Activated T-helper 1 cell treated with anti-CD3 and anti-CD28 coated beads, Interleukin-2, amount 50 U/mL, for 16 hours (primary cell): ENCODE measurements at places on chromosomes 5 and 9.

DNA sequence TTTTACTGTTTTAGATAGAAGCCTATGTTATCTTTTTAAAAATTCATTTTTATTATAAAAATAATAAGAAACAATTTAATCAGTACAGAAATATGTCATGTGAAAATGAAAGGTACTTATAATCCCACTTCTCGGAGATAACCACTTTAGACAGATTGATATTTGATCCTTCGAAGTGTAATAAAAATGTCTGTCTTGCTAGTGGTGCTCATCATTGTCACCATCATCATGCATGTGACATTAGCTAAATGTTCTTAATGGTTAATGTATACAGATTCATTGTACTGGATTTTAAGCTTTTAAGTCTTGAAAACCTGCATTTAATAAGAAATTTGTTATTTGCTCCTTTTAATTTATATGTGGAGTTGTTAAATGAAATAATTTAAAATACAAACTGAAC is 30.1 kb upstream of the FAM120AOS start:
- DNase-seq = no peak

DNA sequence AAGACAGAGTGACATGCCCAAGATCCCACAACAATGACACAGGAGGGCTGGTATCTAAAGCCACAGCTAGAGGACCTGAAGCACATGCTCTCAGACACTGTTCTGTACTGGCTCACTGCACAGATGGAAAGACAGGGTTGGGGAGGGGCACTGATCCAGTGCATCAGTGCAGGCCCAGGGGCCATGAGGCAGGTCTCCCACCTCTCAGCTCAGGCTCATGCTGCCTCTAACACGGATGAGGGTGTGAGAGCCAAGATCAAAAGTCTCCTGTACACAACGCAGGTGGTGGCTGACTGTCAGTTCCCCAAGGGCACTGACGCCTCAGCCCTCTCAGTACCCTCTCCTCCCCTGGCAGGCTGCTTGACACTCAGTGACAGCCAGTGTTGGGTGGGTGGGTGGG is 10.9 kb downstream of the RAPGEF1 start:
- DNase-seq = peak; percentile 59

GRCh38 chr5:150600616-150601490 is 39.6 kb upstream of the SYNPO start:
- DNase-seq = no peak

GRCh38 chr5:65769539-65769938 is 47.5 kb downstream of the NLN start:
- no peak for DNase-seq

DNA sequence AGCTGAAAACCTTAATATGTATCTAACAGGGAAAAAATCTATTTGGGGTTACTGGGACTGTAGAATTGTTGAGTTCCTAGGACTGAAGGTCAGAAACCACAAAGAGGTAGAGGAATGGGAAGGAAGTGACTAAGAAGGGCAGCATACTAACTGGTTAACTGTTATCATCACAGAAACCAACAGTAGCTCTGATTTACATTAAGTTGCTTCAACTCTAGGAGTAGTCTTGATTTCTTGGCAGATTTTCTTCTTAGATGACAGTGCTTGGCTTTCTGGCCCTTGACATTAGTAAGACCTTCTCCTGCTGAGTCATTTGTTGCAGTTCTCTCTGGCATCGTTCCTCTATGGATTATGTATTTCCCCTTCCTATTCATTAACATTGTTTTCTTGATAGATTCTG is 116.1 kb upstream of the RASA1 start:
- no peak for DNase-seq

DNA sequence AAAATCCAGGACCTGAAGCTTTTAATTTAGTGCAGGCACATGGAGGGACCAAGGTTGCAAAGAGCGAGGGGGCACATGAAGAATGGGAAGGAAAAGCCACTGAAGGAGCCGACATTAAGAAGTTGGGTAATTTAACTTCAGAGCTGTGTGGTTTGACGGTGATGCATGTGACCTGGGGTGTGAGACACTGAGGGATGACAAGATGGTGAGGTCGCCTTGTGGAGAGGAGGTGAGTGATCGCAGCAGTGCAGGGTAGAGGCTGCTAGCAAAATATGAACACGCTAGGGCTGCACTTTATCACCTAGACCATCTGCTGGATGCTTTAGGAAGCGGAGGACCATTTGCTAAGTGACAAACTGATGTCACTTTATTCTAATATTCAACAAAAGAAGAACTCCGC is 339.0 kb upstream of the KIF2A start:
- no peak for DNase-seq

DNA sequence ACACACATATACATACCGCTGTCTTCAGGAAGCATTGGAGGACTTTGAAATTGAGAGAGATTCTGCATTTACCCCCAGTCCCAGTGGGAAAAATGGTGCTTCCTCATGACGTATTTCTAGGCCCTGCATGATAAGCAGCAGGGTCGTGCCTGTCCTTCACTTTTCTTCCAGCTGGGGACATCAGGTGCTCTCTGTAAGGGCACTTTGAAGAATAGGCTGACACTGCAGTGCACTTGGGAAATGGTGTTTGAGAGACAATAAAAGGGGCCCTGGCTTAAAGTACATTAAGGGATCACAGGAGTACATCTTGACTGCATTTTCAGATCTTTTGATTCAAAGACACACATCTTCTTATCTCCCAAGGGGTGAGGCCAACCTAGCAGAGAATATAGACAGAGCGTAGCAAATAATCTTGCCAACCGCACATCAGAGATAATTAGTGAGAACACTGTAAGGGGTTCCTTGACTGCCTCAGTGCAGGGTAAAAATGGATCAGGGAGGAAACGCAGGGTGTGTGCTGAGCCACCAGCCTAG is 437.9 kb downstream of the CSNK1G3 start:
- DNase-seq = no peak

GRCh38 chr5:149383399-149383798 is 4.3 kb upstream of the IL17B start:
- DNase-seq = no peak

- DNase-seq = no peak
Observed at GRCh38 chr5:141705469-141705868, 23.4 kb upstream of the ARAP3 start.

- no peak for DNase-seq
Observed at GRCh38 chr9:27280249-27280648, 16.7 kb downstream of the EQTN start.

DNA sequence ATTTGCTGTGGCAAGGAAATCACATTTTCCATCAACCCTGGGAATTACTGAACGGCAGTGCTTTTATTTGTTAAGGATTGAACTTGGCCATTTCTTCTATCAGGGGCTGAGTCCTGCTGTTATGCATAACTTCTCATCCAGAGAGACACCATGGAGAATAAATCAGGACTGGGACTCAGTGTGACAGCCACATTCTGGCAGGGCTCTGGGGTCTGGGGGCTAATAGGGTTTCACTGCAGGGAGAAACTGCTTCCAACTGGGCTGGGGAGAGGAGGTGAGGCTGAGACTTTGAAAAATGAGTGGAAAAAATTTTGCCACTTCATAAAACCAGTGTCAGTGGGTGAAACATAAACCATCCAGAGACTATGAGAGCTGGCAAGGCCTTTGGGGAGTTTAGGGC is 95.7 kb upstream of the ALDH1B1 start:
- DNase-seq = no peak

DNA sequence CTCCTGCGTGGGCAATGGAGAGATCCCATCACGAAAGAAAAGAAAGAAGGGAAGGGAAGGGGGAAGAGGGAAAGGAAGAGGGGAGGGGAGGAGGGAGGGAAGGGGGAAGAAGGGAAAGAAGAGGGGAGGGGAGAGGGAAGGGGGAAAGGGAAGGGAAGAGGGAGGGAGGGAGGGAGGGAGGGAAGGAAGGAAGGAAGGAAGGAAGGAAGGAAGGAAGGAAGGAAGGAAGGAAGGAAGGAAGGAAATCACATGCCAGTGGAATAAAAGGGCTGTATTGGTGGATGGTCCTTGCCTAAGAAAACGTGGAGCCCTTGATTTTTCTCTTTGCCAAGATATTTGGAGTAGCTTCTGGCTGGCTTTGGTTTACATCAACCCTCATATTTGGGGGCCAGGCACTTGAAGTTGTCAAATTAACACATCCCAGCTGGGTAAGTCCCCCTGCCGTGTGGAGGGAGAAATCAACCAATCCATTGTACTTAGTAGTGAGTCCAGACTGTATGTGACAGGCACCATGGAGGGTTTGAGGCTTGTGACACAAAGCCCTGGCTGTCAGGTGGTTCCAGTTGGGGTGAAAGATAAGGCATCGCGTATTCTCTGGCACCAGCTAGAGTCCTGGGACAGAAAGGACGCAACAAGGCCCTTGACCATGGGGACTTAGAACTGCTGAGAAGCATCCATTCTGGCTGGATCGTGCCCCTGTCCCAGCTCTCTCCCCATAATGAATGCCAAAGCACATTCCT is 23.7 kb downstream of the IDNK start:
- DNase-seq = no peak

DNA sequence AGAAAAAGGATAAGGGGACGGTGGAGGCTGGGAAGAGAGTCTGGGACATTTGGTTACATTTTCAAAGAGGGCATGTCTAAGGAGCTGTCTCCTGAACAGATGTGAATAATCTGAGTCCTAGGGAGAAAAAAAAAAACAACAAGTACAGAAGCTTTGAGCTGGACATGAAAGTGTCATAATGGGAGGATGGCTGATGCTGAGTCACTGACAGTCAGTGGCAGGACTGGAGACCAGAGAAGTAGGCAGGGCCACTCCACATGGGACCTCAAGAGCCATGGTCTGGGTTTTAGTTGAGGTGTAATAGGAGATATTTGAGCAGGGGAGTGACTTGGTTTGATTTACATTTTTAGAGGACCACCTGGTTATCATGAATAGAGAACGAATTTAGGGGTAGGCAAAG is 70.6 kb downstream of the DPYSL3 start:
- DNase-seq = no peak

- DNase-seq = no peak
Observed at GRCh38 chr9:93097511-93098201, 1.6 kb downstream of the CARD19 start.

DNA sequence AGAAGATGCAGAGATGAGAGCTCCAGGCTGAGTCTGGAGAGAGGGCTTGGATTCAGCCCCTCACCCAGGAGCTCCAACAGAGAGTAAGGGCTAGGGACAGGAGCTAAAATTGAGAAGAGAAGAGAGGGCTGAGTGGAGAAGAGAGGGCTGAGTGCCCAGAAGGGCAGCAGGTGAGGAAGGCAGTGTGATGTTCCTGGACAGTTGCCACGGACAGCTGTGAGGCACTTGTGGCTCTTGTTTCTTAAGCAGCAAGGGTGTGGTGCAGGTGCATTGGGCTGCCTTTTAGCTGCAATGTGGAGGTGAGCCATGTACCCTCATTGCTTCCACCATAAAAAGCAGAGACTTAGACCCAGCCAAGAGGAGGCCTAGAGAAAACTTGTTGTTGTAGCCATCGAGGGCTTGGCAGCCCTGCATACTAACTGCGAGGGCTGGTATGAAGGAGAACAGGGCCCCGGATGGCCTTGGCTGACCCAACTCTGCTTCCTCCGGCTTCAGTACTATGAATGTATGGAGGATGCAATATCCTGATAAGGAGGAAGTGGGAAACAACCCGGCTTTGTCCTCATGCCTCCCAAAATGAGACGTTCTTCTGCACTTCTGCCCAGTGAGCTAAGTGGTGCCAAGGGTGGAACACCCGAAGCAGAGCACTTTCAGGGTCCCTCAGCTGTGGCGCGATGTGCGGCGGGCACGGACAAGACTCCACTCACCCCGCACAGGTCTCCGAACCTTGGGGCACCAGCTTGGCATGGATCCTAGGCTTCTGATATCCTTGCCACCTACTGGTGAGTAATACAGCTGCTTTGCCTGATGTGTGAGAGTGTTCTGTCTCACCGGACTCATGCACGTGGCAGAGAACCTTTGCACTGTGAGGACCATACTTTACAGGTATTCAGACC is 65.2 kb downstream of the LRRC70 start:
- no peak for DNase-seq

GRCh38 chr9:89710697-89711096 is 105.9 kb downstream of the GADD45G start:
- no peak for DNase-seq

- DNase-seq = no peak
Observed at GRCh38 chr5:178245389-178245788, 12.8 kb upstream of the PHYKPL start.

GRCh38 chr5:78896132-78896531 is 89.0 kb downstream of the ARSB start:
- DNase-seq = no peak
